Activated CD4-positive, alpha-beta T cell treated with anti-CD3 and anti-CD28 coated beads for 4 hours (primary cell): ENCODE measurements at places on chromosomes 16 and 17.

- no peak for DNase-seq
These were observed 8.5 kb downstream of the ITGAE start for GRCh38 chr17:3792481-3792880.

GRCh38 chr17:10797476-10798328 is 6.2 kb downstream of the TMEM238L start:
- DNase-seq = no peak

DNA sequence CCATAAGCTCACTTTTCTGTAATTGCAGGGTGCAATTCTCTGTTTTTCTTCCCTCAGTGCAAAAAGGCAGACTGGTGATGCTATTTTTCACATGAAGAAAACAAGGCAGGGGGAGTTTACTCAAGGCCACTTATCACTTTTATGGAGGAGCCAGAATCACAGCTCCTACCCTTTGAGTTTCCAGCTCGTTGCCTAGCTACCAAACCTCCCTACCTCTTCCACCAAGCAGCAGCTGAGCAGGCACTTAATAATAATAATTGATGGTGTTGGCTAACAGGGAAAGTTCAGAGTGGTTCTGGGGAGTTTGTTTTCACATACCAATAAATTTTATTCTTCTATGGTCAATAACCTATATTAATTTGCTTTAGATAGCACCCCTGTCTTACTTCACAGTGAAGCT is 31.9 kb upstream of the MPHOSPH6 start:
- DNase-seq = no peak

DNA sequence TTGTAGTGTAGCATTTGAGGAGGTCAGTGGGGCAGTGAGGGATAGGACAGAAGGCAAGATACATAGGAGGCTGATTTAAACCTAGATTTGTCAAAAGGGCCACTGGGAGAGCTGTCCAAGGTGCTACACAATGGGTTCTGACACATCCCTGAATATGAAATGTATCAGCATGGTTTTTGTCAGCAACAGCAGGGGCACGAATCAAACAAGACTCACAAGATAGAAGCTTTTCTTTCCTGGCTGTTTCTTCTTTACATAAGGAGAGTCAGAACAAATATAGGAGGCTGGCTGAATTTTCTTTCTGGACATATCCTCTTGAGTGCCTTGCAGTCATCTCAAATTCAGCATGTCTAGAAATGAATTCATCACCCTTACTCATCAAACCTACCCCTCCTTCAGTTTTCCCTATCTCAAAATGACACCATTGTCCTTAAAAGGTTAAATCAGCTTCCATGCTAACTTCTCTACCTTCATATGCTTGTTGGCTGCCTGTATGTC is 130.5 kb downstream of the NPIPB5 start:
- DNase-seq = no peak

DNA sequence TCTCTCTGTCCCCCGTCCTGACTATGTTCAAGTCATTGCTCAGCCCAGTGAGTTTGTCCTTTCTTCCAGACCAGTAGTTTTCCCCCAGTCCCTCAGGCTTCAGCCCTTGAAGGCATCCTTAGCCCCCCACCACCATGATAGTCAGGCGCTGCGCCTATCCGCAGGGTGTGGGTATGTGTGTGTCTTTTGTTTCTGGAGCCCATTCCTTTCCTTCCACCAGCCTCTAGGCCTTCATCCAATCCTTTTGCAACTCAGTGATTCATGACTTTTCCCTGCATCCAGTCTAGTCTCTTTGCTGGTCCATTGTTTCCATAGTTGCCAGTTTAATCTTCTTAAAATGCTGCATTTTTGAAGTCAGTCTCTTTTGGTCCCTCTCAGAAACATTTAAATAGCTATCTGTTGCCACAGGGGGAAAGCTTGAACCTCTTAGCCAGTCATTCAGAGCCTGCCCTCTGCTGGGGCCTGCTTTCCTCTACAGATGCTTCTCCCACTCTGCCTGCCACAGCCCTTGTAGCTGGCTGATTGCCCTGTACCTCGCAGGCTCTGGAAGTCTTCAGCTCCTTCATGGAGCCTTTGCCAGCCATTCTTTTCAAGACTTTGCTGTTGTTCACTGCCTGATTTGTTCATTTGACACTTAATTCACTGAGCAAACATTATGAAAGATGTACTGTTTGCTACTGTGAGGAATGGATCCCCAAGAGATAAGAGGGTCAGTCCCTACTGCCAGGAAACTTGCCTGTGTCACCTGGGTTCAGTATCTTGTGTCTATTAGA is 55.9 kb upstream of the ADCY7 start:
- DNase-seq = peak; percentile 58

GRCh38 chr17:62855156-62855555 is 47.0 kb upstream of the MARCHF10 start:
- no peak for DNase-seq
